Fibroblast of skin of left quadriceps (primary cell): ENCODE measurements at places on chromosomes 16 and 17.

GRCh38 chr16:78815713-78816112 lies 716.3 kb downstream of the WWOX start:
- no peak for DNase-seq

DNA sequence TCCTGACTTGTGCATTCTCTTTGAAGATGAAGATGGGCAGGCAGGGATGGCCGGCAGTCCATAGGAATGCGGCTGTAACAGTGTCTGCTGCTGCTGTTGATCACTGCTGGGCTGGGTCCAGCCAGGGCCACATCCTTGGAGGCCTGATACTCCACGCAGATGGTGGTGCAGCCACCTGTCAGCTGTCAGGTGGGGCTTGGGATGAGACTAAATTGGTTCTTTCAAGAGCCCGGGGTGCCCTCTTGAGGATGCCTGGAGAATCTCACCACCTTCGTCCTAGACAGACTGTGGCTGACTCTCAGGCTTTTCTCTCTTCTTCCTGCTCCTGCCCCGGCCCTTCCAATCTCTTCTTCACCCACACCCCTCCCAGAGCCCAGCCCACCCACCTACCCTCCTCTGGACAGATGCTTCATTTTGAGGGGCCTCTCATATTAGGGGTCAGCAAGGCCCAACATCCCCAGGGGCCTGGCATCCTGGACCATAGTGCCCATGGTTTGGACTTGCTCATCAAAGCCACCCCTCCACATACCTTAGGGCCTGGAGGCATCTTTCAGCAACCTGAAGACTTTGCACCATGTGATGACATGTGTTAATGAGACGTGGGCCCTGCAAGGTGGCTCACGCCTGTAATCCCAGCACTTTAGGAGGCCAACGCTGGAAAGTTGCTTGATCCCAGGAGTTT lies 19.1 kb downstream of the OSBPL7 start:
- no peak for DNase-seq

- no peak for DNase-seq
Observed at GRCh38 chr16:58013201-58013956, 12.2 kb downstream of the USB1 start.

GRCh38 chr17:6603744-6604325 lies 36.7 kb downstream of the KIAA0753 start:
- DNase-seq, result no peak

- DNase-seq, result peak; percentile 12
Observed at GRCh38 chr16:30065943-30066760, 592 bp downstream of the ALDOA start.

GRCh38 chr16:35732046-35732810 lies 2272.8 kb downstream of the TP53TG3F start:
- DNase-seq, result no peak

DNA sequence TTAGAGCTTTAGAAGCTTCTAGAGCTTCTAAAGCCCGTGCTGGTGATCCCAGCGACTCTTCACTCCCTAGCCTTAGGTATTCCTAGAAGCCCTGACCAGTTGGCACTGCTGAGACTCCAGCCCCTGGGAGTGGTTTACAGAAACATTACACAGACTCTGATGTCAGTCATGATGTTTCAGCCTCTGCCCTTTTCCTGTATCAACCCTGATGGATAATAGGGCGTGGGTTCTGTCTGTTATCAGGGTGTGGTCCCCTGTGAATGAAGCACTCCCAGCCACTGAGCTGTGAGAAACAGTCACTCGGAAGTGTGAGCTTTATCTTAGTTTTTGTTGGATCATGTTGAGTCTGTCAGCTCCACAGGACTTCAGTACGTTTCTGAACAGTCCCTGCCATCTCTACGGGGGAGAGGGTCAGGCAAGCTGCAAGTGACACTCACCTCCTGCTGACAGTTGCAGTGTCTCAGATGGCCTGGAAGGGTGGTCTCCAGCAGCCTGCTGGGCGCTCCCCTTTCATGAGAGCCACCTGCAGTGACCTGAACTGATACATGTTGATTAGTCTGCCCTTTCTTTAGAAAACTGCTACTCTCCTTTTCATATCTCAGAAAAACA lies 12.8 kb downstream of the GOSR2 start:
- no peak for DNase-seq
